ENCODE measurements at places on chromosomes 13 and 19. TPM values are rescaled to one million over a fixed set of nuclear protein-coding genes. Genes with fewer than 3 reads are reported as not detected.

DNA sequence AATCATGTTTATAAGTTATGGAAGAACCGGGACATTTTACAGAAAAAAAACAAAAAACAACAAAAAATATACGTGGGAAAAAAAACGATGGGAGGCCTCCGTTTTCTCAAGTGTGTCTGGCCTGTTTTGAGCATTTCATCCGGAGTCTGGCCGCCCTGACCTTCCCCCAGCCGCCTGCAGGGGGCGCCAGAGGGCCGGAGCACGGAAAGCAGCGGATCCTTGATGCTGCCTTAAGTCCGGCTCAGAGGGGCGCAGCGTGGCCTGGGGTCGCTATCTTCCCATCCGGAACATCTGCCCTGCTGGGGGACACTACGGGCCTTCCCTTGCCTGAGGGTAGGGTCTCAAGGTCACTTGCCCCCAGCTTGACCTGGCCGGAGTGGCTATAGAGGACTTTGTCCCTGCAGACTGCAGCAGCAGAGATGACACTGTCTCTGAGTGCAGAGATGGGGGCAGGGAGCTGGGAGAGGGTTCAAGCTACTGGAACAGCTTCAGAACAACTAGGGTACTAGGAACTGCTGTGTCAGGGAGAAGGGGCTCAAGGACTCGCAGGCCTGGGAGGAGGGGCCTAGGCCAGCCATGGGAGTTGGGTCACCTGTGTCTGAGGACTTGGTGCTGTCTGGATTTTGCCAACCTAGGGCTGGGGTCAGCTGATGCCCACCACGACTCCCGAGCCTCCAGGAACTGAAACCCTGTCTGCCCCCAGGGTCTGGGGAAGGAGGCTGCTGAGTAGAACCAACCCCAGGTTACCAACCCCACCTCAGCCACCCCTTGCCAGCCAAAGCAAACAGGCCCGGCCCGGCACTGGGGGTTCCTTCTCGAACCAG is 1.8 kb upstream of the APOE start:
- H3K4me3 ChIP-seq = peak overlapping the region; percentile 69
- H3K27me3 ChIP-seq = peaks cover 38% of the 10 kb centered on the region
- H3K4me1 ChIP-seq = peaks cover 29% of the 10 kb centered on the region
- peak overlapping the region; percentile 50 for H3K27ac ChIP-seq

GRCh38 chr19:43470288-43470687 is 4.9 kb upstream of the LYPD3 start:
- peaks cover 7% of the 10 kb centered on the region for H3K27me3 ChIP-seq
- no peak overlapping the region for H3K4me3 ChIP-seq
- peaks cover 21% of the 10 kb centered on the region for H3K4me1 ChIP-seq
- H3K27ac ChIP-seq = no peak overlapping the region
- H3K36me3 ChIP-seq = no peaks in the 10 kb centered on the region

- H3K36me3 ChIP-seq = no peaks in the 10 kb centered on the region
- no peaks in the 10 kb centered on the region for H3K4me1 ChIP-seq
- H3K27me3 ChIP-seq = peaks cover 47% of the 10 kb centered on the region
- H3K4me3 ChIP-seq = no peak overlapping the region
- no peak for DNase-seq
- no peak overlapping the region for H3K27ac ChIP-seq
These were observed 11.9 kb downstream of the GADD45B start for GRCh38 chr19:2487842-2488241.

- H3K4me3 ChIP-seq = no peak overlapping the region
- H3K27ac ChIP-seq = no peak overlapping the region
- no peaks in the 10 kb centered on the region for H3K4me1 ChIP-seq
- peaks cover 43% of the 10 kb centered on the region for H3K27me3 ChIP-seq
These were observed 57.3 kb downstream of the MBD3L2B start for GRCh38 chr19:6963937-6964336.

ELAVL3 gene
- 39.7 TPM for total RNA-seq

DNA sequence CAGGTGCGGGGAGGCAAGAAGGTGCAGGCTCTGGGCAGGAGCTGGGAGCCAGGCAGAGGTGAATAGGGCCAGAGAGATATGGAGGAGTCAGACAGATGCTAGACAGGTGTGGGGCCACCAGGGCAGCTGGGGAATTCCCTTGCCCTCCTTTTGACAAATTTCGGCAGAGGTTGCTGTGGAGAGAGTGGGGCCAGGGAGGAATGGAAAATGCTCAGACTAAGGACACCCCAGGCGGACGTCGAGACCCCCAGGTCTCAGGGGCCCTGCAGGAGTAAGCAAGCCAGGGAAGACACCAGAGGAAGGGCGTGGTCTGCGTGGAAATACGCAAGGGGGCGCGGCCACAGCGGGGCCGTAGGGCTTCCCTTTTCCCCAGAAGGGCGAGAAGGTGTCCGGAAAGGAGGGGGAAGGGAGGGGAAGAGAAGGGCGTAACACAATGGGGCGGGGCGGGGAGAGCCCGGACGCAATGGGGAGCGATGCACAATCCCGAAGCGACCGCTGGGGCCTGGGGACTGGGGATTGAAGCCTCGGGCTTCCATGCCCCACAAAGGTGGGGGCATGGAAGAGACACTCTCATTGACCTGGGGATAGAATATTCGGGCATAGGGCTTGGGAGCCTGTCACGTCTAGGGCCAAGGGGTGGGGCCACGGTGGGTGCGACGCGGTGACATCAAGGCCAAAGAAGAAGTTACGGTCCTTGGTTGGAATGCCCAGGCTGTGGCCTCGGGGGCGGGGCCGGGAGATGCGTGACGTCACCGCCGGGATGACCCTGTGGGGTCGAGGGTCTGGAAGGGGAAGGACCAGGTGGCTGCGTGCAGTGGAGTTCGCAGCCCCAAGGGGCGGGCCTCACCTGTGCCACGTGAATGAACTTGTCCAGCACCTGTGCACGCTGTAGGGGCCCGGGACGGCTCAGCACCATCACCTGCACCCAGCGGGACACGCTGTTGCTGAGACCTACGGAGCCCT is 8.2 kb downstream of the RASGRP4 start:
- peak overlapping the region; percentile 83 for H3K4me3 ChIP-seq
- H3K27me3 ChIP-seq = peaks cover 28% of the 10 kb centered on the region
- H3K27ac ChIP-seq = no peak overlapping the region
- peak; percentile 46 for DNase-seq
- no peaks in the 10 kb centered on the region for H3K36me3 ChIP-seq

ZNF763 gene
- 4.5 TPM for total RNA-seq

All from neural crest cell (in vitro differentiated cells).